Pancreas (tissue), 10 donors: ENCODE measurements at places on chromosomes 6 and 20.

- peaks cover 6% of the 10 kb centered on the region for H3K4me1 ChIP-seq
- no peaks in the 10 kb centered on the region for H3K27me3 ChIP-seq
- H3K4me3 ChIP-seq = no peak overlapping the region
- H3K36me3 ChIP-seq = no peaks in the 10 kb centered on the region
Observed at GRCh38 chr6:44556046-44556445, 168.5 kb downstream of the CDC5L start.

DNA sequence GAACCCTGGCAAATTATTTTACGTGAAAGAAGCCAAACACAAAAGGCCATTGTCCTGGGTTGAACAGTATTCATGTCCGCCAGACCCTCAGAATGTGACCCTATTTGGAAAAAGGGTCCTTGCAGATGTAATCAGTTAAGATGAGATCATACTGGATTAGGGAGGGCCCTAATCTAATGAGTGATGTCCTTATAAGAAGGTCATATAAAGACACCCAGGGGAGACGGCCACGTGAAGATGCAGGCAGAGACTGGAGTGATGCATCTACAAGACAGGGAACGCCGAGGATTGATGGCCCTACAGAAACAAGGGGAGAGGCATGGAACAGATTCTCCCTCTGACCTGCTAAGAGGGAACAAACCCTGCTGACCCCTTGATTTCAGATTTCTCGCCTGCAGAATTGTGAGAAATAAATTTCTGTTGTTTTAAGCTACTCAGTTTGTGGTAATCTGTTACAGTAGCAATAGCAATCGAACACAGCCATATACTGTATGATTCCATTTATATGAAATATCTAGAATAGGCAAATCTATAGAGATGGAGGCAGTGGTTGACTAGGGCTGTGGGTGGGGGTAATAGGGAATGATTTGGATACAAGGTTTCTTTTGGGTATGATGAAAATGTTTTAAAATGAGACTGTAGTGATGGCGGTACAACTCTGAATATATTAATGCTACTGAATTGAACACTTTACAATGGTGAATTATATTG lies 132.9 kb upstream of the NUP153 start:
- H3K4me1 ChIP-seq = no peaks in the 10 kb centered on the region
- no peak overlapping the region for H3K27ac ChIP-seq
- H3K27me3 ChIP-seq = no peaks in the 10 kb centered on the region

DNA sequence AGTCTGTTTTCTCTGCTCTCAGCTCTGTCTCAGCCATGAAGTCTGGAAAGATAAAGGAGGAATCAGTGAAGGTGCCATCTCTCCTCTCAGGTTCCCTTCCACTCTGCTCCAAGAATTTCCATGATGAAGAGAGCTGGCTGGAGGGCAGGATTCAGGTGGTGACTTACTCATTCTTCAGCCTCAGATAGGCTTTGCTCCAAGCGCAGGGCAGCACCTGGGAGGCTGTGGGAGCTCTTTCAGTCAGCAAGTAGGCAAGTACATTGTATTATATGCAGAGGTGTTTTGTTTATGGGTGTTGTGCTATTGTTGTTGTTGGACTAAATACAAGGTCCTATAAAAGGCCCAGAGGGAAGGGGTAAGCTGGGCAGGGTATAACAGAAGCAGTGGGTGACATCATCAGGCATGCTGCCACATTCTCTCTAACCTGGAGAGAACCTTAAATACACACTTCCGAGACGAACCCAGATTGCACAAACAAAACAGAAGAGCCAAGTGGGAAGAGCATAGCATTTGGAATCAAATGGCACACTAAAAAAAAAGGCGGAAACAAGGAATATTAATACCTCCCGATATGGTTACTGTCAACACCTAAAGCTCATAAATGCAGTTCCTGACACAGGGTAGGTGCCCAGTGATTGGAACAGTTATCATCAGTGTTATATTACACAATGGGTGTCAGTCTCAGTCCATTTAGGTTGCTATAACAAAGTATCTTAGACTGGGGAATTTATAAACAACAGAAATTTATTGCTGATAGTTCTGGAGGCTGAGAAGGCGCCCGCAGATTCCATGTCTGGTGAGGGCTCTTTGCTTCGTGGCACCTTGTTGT lies 14.5 kb upstream of the PSMG4 start:
- DNase-seq = peak; percentile 71
- H3K27me3 ChIP-seq = no peaks in the 10 kb centered on the region
- H3K36me3 ChIP-seq = no peaks in the 10 kb centered on the region

DNA sequence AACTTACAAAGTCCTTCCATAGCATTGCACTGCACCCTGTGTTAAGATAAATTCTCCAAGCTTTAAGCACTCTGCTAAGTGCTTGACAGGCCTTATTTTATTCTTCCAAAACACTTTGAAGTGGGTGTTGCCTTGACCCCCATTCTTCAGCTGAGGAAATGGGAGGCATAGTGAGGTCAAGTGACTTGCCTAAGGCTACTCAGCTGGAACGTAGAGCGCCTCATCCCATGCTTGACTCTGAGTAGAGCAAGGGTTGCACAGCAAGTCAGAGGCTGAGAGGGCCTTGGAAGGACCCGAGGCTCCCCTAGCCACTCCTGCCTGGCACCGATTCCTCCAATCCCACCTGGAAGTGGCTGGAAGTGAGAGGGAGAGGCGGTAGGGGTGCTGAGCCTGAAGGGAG lies 19.6 kb upstream of the CSNK2A1 start:
- H3K27ac ChIP-seq = no peak overlapping the region
- no peaks in the 10 kb centered on the region for H3K27me3 ChIP-seq

GRCh38 chr6:126419901-126420300 lies 80.0 kb downstream of the CENPW start:
- H3K4me1 ChIP-seq = no peaks in the 10 kb centered on the region
- no peak for DNase-seq
- H3K27ac ChIP-seq = no peak overlapping the region
- no peak overlapping the region for H3K4me3 ChIP-seq
- no peaks in the 10 kb centered on the region for H3K27me3 ChIP-seq
